Stimulated activated CD8-positive, alpha-beta memory T cell treated with anti-CD3 and anti-CD28 coated beads, Interleukin-7, amount 100 ng/mL, for 1 hour (primary cell): ENCODE measurements at places on chromosomes 5 and 9.
A peak's percentile ranks its signal among the peaks of the same experiment; 100 is the strongest.

DNA sequence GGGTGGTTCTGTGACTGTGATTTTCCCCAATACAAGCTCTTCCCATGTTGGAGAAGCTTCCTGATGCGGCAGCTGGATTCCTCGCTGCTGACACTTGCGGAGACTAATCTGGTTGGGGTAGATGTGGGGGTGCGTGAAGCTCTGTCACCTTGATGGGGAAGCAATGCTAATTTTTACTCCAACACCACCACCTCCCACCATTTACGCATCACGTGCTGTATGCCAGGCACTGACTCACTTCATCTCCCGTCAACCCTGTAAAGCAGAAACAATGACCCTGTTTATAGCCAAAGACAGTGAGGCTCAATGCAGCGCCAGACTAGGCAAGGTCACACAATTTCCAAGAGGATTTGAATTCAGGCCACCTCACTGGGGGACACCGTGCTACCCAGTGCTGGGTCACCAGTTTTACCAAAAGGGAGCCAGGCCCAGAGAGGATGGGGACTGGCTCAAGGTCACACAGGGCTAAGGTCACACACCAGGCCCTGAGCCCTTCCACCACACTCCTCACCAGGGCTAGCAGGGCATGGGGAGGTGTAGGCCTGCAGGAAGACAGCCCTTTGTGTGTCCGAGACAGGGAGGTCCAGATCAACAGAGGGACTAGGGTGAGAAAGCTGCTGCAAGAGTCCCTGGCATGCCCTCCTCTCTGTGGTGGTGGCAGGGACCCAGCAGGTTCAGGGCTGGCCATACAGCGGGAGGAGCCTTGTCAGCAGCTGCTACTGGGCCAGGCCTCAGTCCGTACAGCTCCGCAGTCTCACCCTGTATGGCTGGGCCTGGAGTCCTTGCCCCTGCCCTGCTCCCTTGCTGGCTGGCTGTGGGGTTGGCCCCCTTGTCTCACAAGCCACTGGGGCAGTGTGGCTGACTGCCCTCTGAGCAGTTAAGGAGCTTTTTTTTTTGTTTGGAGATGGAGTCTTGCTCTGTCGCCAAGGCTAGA is 3.3 kb downstream of the STKLD1 start:
- no peak for DNase-seq

DNA sequence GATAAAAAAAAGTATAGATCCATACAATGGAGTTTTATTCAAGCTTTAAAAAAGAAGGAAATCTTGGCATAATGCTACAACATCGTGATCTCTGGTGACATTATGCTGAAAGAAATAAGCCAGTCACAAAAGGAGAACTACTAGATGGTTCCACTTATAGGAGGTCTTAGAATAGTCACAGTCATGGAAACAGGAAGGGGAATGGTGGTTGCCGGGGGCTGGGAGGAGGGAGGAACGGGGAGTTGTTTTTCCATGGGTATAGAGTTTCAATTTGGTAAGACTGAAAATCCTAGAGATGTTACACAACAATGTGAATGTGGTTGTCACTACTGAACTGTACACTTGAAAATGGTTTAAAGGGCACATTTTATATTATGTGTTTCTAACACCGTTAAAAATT is 94.5 kb downstream of the CFAP90 start:
- DNase-seq = no peak

DNA sequence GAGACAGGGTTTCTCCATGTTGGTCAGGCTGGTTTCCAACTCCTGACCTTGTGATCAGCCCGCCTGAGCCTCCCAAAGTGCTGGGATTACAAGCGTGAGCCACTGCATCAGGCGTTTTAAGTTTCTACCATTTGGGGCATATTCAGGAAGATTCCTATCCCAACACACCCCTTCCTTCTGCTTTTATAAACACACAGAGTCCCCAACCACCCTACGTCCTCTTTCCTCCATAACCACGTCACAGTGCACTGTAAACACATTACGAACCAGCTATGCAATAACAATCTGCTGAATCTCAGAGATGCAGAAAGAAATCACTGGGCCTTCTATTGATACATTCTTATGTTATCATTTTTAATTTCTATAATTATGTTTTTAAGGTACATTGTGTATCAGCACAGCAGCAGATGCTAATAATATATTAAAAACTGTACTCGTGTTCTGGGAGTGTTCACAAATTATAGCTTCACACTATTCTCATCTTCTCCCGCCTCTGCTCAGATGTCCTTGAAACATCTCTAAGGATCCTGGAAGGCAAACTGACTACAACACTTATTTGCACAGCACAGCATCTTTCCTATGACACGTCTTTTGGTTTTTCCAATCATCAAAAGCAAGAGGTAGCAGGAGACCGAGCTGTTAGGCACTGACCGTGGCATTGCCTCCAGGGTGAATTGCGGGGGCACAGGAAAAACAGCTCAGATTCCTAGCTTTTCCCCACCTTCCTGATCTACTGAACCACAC is 60.2 kb downstream of the KCNIP1 start:
- DNase-seq = no peak

GRCh38 chr5:75538211-75538610 is 26.5 kb downstream of the POLK start:
- DNase-seq = no peak

DNA sequence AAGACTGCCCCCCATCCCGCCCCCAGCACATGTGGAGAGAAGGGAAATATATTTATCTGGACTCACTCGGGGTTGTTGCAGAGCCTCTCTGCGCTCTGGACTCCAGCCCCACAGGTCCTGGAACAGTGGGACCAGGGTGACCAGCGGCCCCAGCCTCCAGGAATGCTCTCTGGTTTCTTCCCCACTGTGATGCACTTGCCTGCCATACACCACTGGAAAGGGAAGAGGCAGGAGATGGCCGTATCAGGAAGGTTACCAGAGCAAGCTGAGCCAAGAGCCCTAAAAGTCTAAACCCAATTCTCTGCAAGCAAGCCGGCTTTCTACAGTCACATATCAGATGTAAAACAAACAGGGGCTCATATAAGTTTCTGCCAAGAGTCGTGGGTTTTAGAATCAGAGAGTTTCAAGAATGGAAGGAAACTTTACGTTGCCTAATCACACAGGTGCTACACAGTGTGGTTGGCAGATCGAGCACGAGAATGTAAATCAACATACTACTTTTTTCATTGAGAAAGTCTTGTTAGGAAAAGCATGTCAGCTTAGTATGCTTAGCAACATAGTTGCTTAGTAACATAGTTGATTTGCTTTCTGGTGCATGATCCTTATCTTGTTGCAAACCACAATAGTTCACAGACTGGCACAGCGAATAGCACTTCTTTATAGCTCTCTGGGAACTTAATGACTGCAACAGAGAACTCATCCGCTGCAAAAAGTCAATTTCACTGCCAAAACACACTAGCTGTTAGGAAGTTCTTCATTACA is 201.2 kb downstream of the TARS1 start:
- DNase-seq = no peak

GRCh38 chr5:72895758-72896157 is 60.1 kb upstream of the FCHO2 start:
- no peak for DNase-seq

- DNase-seq = no peak
Observed at GRCh38 chr9:7196467-7196866, 438.7 kb downstream of the KDM4C start.

DNA sequence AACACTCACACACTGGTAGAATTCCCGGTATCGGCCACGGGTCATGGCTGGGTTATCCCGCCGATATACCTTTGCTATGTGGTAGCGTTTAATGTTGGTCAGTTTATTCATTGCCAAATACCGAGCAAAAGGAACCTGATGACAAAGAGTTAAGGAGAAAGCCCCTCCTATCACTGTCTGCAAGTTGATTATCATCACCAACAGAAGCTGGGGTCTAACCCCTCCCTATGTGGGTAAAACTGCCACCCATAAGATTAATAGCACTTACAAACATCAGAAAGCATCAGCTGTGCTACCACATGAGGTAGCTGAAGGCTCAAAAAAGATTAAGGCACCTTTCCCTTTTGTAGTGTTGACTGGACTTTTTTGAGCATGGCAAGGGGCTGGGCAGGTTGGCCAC is 5.6 kb upstream of the DND1 start:
- DNase-seq = no peak

DNA sequence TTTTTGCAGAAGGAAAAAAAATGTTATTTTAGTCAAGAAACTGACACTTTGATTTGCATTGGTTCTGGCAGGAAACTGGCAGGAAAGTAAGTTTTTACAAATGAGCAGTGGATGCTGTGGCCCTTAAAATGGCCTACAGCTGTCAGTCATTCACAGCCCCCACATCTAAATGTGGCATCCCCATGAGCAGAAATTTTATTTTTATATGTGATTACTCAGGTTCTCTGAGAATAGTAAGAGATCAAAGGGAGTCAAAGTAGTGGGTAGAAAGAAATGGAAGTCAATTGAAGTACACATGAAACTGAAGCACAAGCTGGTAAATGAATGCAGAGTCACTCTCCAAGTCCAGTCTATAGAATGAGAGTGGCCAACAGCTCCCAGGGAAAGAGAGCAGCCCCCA is 80.3 kb downstream of the ENC1 start:
- DNase-seq = no peak

GRCh38 chr9:96587338-96588315 is 32.0 kb downstream of the CDC14B start:
- no peak for DNase-seq

GRCh38 chr9:16484744-16485143 is 385.7 kb downstream of the BNC2 start:
- DNase-seq = no peak

- no peak for DNase-seq
Observed at GRCh38 chr5:57267805-57268204, 93.9 kb downstream of the GPBP1 start.

DNA sequence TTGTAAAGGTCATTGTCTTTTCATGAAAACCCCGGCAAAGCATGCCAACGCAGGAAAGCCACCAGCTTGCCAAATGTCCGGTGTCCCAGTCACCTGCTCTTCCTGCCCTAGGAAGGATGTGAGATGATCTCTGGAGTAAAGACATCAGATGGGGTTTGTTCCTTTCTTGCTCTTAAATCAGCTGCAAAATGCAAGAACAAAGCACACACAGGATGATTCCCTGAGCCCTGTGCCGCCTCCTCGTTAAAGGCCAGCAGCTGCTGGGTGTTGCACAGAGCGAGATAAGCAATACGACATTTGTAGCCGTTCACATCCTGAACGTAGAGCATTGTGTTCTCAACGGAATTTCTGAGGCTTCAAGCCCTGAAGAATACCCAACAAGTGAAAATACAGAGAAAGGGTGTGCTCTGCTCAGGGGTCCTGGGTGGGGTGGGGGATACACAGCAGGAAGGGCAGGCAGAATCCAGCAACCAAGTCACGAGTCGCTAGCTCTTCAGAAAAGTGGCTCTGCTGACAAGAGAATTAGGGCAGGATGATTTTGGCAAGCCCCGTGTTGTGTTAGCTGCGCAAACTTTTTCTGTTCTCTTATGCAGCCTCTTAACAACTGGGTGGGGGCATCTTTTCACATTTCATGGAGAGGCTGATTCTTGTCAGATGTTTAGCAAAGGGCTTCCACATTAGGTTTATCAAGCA is 229.2 kb upstream of the MAP3K1 start:
- no peak for DNase-seq

GRCh38 chr9:94928691-94929368 is 202.3 kb downstream of the AOPEP start:
- DNase-seq = no peak

GRCh38 chr5:87560528-87560927 is 147.8 kb upstream of the CCNH start:
- DNase-seq = no peak

DNA sequence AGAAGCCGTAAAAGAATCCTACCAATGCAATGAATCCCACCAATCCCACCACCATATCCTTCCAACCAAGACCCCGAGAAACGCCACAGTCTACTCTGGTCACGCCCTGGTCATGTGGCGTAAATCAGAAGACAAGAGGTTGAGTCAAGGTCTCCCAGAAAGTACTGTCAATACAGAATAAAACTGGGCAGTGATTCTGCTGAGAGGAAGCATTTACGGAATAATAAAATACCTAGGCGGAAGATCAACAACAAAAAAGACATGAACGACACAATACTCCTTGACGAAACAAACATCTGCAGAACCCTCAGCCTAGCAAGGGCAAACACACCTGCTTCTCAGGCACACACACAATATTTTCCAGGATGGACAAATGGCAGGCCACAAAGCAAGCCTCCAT is 62.8 kb downstream of the GOLM1 start:
- no peak for DNase-seq

GRCh38 chr5:72611118-72611730 is 104.0 kb upstream of the ZNF366 start:
- peak; percentile 8 for DNase-seq

- no peak for DNase-seq
Observed at GRCh38 chr5:89972901-89973300, 436.7 kb downstream of the CETN3 start.

DNA sequence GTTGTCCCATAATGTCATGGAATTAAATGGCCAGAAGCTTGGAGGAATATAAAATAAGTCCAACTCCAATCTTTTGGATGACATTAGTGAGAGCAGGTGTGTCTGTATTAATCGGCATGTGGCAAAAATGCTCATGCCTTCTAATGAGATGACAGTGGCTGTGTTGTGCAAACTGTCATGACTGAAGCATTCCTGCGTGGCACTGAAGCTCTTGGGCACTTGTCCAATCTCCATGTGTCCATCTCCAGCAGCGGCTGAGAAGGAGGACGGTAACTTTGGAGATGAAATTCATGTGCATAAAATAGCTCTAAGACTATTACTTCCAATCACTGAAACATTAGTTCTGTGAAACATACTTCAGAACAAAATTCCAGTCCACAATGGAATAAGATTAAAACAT is 697.5 kb upstream of the GRAMD2B start:
- no peak for DNase-seq

DNA sequence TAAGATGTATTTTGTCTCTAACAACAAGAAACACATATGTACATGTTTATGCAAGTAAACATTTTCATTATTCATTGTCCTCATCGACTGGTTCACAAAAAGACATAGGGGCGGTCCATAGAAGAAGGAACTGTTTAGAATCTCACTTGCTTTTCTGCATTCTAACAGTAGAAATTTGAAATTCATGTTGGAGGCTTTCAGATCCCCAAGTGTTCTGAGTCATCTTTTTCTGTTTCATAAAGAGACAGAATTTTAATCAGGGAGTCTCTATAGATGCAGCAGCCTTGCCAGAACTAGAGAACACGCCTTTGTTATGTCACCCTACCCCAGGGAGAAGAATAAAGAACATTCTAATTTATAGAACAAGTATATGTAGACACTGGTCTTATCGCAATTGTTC is 324.3 kb downstream of the GABRG2 start:
- no peak for DNase-seq

DNA sequence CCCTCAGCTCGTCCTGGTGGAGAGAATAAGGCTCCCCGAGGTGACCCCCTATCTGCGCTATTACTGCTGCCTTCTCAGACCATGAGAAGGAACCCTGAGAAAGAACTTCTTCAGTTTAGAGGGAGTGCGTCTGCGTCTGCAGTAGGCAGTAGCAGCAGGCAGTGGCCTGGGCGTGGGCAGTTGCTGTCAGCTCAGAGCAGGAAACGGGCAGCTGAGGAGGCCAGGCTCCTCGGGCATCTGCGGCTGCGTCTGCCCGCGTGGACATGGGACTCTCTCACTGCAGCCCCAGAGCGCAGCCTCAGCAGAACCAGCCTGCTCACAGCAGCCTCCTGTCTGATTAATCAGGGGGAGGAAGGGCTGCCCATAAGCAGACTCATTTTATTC is 49.8 kb upstream of the FCN1 start:
- no peak for DNase-seq

- no peak for DNase-seq
Observed at GRCh38 chr9:70539001-70539400, 124.5 kb upstream of the KLF9 start.

- no peak for DNase-seq
Observed at GRCh38 chr5:163360656-163361055, 76.7 kb upstream of the CCNG1 start.

- DNase-seq = no peak
Observed at GRCh38 chr9:81489046-81489445, 200.3 kb downstream of the TLE1 start.
